ENCODE measurements at places on chromosomes 2 and 18.

- peak; percentile 74 for DNase-seq
Observed at GRCh38 chr2:202147775-202148174, 74.7 kb downstream of the KIAA2012 start.

GRCh38 chr18:63207835-63208234 lies 111.7 kb downstream of the BCL2 start:
- no peak for DNase-seq

- DNase-seq = no peak
Observed at GRCh38 chr2:233838251-233838650, 16.1 kb downstream of the HJURP start.

- no peak for DNase-seq
Observed at GRCh38 chr18:46163091-46163490, 58.9 kb downstream of the HAUS1 start.

DNA sequence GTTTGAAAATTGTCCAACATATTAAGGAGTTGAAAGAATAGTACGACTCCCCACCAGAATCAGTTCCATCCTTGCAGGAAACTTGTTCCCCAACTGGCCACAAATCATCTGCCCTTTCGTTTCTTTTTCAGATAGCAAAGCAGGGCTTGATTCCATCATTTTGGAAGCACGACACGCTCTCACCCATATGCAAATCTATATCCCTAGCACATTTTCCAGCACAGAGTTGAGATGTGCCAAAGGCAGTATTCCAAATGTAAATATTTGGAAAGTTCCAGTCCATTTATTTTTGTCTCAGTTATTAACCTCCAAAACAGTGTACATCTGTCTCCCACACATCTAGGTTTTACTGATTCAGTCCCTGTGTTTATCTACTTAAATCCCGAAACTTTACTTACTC lies 128.8 kb upstream of the BCL2L11 start:
- no peak for DNase-seq

- no peak for DNase-seq
Observed at GRCh38 chr18:48926420-48926857, 24.3 kb downstream of the SMAD7 start.

- no peak for DNase-seq
Observed at GRCh38 chr2:3827673-3828575, 124.5 kb downstream of the DCDC2C start.

GRCh38 chr18:3966246-3966641 lies 488.9 kb downstream of the DLGAP1 start:
- no peak for DNase-seq

- DNase-seq = no peak
Observed at GRCh38 chr2:36300697-36301096, 54.9 kb upstream of the CRIM1 start.

DNA sequence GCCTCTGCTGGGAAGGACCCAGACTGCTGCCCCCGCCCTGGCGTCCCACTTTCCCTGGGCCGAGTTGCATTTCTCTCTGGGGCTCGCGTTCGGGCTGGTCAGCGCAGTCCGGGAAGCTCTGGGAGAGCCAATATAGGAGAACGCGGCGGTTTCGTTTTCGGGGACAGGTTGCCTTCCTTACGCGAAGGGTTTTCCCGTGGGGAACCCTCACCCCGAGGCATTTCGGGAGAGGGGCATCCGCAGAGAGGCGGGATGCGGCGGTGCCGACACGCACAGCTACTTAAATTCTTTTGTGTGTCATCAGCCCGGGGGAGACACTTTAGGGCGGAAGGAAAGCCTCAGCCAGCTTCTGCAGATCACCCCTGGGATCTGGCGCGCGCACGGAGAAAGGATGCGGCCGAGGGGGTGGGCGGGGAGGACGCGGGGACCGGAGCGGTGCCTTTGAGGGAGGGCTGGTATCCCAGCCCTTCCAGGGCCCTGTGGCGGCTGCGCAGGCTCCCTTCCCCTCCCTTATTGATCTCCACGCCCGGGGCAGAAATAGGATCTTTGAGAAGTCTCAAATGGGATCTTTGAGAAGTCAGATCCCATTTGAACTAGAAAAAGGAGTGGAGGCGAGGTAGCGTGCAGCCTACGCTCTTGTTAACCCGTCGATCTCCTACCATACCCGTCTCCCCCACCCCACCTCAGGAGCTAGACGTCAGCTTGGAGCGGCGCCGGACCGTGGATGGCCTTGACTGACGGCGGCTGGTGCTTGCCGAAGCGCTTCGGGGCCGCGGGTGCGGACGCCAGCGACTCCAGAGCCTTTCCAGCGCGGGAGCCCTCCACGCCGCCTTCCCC lies 1.2 kb downstream of the GATA6 start:
- DNase-seq = peak; percentile 69

GRCh38 chr2:158251356-158251755 lies 149.7 kb downstream of the UPP2 start:
- no peak for DNase-seq

DNA sequence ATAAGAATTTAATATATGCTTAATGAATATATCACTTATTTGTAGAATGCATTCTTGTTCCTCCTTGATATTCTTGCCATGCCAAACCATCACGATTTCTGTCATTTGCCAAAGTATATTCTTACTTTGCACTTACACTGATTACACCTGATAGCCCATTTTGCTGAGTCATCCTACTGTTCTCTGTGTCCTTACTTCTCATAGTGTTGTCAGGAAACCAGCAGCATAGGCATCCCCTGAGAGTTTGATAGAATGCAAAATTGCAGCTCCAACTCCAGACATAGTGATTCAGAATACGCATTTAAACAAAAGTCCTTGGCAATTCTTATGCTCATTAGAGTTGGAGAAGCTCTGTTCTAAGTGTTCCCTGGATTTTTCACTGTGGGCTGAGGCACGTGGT lies 687.1 kb downstream of the DPP10 start:
- no peak for DNase-seq

- DNase-seq = peak; percentile 22
Observed at GRCh38 chr2:111184725-111185310, 64.1 kb downstream of the BCL2L11 start.

DNA sequence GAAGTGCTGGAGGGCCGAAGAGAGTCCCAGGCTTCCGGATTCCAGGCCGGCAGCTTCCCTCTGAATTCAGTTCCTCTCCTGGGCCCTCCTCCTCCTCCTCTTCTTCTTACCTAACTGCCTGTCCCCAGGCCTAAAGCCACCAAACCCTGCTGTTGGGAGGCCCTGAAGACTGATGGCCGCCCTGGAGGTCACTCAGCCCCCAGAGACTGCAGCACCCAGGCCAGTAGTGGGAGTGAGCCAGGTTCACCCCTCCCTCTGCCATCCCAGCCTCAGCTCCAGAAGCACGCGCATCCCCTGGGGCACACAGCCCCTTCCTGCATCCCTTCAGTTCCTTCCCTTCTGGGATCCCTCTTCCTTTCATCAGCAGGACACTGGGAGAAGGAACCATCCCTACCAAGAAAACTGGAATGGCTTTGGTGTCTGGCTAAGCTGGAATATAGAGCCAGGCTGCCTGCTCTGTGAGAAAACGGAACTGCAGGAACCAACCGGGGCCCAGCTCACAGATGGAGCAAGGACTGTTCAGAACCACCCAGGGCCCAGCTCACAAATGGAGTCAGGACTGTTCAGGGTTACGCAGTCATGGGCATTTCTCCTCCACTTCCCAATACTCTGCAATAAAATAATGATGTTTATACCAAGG lies 127.4 kb downstream of the NDUFA10 start:
- no peak for DNase-seq

DNA sequence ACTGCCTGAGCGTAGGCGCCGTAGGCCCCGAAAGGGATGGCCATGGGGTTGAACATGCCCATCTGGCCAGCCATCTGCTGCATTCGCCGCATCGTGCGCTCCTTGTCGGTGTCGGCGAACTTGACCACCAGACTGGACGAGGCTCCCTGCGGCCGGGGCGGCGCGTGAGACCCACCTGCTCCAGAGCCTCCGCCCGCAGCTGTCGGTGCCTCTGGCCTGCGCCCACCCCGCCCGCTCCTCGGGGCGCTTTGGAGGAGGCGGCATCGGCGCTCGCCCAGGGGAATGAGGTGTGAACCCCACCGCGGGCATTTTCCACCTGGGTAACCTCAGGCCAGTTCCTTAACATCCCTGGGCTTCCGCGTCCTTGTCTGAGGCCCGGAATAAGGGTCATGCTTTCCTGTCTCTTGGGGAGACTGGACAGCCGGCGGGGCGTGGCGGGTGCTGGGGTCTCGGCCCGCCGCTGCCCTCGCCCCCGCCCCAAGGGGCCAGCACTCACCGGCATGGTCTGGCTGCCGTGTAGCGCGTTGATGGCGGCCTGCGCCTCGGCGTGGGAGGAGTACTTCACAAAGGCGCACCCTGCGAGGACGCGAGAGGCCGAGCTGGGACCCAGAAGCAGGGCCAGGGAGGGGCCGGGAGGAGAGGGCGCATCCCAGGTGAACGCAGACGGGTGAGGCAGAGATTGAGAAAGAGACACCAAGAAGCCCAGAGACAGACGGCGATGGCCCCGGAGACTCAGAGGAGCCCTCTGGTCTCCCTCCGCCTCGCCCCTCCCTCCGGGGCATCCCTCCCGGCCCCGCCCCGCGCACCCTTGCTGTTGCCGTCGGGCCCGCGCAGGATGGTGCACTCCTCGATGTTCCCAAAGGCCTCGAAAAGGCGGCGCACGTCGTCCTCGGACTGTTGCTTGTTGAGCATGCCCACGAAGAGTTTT lies 291.0 kb downstream of the CELF4 start:
- no peak for DNase-seq

DNA sequence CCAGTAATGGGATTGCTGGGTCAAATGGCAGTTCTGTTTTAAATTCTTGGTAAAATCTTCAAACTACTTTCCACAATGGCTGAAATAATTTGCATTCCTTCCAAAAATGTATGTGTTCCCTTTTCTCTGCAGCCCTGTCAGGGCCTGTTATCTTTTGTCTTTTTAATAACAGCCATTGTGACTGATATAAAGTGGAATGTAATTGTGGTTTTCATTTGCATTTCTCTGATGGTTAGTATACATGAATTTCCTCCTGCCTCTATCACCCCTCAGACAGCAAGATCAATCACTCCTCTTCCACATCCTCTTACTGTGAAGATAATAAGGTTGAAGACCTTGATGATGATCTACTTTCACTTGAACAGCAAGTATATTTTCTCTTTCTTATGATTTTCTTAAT lies 304.8 kb upstream of the FSIP2 start:
- DNase-seq = no peak

Data from EH (cell line).